ENCODE measurements at places on chromosomes 4 and X.

GRCh38 chrX:83771664-83772063, 89.3 kb upstream of the CYLC1 start:
- DNase-seq, result no peak

DNA sequence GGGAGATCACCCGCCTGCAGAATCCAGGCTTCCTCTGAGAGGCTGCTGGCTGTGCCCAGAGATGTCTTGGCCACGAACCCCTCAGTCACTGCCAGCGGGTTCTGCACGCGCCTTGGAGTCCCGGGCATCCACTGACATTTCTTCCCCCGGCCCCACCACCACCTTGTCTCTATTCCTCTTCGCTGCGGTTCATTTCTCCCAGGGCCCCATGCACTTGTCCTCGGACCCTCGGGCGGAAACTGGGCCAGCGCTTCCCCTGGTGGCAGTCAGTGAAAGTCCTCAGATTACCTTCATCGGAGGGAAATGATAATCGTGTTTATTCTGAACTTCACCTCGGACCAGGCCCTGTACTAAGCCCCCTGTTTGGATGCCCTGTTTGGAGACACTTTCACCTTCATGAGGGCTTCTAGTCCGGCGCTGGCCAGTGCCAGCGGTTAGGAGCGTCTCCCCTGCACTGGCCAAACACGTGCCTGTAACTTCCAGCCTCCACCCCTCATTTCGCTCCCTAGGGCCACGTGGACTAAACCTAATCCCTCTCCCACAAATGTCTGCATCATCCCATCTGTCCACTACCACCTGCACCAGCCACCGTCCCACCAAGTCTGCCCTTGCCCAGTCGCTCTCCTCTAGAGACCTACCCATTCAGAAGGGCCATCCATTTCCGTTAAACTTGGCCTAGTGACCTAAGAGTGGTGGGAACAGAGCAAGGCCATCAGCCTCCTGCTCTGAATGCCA, 82.0 kb downstream of the DCTD start:
- no peak for DNase-seq

- no peak for DNase-seq
Measured at GRCh38 chr4:87097075-87097474, 123.3 kb downstream of the KLHL8 start.

- no peak for DNase-seq
Measured at GRCh38 chr4:124179506-124180186, 532.9 kb downstream of the ANKRD50 start.

- DNase-seq, result no peak
Measured at GRCh38 chr4:166991006-166991561, 243.2 kb downstream of the SPOCK3 start.

DNA sequence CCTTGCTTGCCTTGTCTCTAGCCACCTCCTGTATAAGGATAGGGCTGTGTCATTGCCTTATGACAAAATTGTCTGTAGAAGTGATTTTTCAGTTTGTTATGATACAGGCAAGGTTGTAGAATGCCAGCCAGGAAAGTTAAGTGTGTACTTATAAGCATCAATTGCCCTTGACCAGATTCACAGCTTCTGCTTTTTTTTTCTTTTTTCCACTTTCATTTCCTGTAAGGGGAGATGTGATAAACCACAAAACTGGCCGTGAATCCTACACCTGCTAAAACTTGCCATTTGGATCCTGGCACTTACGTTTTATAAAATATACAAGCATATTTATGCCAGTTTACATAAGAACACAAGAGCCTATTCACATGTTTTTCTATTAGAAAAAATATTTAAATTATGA, 35.0 kb upstream of the BMPR1B start:
- DNase-seq, result no peak

DNA sequence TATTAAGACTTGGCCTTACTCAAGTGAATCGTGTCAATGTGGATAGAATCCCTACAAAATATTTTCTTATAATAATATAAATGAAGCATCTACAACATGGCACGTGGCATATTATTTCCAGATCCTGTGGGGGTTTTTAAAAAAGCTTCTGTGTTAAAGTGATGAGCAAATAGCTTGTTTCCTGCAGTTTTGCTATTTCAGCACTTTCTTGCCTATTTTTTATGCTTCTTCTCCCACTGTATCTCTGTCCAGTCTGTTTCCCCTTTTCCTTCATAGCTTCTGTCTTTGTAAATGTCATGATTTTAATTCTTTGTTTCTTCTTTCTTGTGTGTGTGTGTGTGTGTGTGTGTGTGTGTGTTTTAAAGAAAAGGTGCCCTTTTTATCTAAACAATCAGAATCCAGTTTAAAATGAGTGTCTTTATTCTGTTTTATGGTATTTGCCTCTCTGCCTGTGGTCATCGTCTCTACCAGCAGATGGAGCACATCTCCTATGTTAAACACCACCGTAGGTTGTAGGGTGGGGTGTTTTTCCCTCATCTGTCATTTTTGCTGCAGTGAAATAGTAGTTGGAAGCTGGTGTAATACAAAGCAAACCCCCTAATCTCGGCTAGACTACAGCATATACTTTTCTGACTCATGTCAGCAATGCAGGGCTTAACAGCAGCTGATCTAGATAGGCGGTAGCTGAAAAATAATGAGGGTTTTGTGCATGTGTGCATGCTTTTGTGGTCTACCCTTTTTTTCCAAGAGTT, 33.1 kb downstream of the FTHL17 start:
- DNase-seq, result no peak

DNA sequence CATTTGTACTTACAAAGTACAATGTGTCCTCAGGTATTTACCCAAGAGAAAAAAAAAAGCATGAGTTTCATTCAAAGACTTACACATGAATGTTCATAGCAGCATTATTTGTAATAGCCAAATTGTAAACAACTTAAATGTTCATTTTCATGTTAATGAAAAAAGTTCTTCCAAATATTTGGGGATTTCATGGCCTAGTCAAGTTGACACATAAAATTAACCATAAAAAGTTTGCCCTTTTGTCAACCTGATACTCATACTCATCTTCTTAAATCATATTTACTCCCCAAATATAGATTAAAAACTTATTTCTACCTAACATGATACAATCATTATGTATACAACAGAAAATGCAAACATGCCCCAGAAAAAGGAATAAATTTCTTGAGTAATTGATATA, 112.5 kb upstream of the EMCN start:
- no peak for DNase-seq

GRCh38 chrX:10620121-10620699, at the start of gene MID1:
Gene MID1 (minus strand): TSS chrX:10620585. CDS start chrX:10567547, 53,038 bp downstream.
- no peak for DNase-seq

- no peak for DNase-seq
Measured at GRCh38 chr4:76458825-76459224, 23.8 kb downstream of the SHROOM3 start.

DNA sequence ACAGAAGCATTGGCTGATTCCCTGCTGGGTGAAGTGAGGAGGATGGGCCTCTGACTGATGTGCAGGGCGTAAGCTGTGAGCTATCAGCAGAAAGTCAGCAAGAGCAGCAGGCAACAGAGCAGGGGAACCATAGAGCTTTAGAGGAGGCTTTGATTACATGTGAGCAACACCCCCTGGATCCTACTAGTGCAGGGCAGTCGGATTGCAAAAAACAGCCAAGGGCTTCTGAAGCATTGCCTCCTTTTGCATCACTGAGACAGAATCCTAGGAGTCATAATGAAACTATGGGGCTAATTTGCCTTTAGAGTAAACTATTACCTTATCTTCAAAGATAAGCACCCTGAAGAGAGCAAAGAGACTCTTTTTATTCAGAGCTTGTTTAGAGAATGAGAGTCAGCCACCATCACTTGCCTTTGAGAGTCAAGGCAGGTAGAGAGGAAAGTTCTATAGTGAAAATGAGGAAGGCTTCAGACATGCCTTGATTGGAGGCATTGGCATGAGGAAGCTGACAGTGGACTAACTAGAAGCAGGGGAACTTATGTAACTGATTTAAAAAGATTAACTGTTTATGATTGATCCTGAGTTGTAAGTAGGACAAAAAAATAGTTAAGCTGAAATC, 420.3 kb downstream of the PDHA2 start:
- no peak for DNase-seq

DNA sequence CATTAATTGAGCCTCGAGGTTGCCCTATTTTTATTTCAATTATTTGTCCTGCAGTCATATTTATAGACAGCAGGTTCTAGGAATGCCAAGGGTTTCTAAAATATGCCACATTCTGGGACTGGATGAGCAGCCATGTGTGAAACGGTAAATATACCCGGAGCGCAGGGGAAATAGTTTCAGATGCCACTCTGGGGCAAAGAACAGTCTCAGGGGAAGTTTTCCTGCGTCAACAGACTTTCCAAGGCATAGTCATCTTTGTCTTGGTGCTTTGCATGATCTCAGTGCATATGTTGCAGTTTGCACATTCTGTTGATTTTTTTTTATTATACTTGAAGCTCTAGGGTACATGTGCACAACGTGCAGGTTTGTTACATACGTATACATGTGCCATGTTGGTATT, 71.0 kb downstream of the GPAT3 start:
- DNase-seq, result no peak

GRCh38 chr4:7403001-7403400, 31.7 kb downstream of the PSAPL1 start:
- no peak for DNase-seq

DNA sequence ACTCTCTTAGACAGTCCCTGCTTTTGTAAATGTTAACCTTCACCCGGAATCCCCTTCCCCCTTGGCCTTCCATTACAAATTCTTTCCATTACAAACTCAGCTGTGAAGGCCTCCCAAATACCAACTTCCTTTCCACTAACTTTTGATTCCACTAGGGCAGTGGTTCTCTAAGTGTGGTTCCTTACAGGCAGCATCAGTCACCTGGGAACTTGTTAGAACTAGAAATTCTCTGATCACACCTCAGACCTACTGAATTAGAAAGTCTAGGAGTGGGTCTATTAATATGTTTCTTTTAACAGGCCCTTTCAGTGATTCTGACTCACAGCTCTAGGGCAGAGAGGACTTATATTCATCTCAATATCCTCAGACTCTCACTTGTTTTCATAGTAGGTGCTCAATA, 19.0 kb upstream of the MRPL1 start:
- DNase-seq, result no peak

GRCh38 chr4:145935253-145936141, 3.1 kb downstream of the ZNF827 start:
- DNase-seq, result no peak

DNA sequence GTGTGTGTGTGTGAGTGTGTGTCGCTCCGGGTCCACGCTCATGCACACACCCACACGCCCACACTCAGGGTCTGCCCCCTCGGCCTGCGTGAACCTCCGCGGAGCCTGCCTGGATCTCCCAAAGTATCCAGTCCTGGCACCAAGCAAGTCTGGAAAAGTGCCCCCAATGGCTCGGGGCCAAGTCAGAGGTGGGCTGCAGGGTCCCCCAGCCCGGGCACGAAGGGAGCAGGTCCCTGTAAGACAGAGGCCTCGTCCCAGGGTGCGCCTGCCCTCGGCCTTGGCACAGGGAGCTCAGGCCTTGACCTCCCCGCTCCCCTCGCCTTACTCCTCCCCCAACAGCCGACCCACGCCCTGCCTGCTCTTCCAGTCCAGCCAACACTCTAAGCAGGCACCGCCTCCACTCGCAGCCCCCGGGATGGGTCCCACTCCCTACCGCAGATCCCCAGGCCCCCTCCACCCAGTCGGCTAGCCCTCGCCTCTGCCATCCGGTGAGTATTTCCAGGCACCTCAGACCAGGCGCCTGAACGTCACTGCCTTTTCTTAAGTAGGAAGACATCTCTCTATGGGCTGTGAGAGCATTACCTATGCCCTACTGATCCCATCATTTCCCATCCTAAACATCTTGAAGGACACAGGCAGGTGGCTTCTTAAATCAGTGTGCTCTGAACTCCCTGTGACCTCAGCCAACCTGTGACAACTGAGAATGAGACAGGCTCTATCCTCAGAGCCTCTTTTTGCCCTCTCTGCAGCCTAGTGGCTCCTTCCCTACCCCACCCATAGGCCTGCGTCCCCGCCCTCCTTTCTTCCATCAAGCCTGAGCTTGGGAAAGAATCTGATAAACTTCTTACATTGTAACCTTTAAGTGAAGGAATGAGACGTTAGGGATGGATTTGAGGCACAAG, 704 bp downstream of the FAM114A1 start:
- no peak for DNase-seq

DNA sequence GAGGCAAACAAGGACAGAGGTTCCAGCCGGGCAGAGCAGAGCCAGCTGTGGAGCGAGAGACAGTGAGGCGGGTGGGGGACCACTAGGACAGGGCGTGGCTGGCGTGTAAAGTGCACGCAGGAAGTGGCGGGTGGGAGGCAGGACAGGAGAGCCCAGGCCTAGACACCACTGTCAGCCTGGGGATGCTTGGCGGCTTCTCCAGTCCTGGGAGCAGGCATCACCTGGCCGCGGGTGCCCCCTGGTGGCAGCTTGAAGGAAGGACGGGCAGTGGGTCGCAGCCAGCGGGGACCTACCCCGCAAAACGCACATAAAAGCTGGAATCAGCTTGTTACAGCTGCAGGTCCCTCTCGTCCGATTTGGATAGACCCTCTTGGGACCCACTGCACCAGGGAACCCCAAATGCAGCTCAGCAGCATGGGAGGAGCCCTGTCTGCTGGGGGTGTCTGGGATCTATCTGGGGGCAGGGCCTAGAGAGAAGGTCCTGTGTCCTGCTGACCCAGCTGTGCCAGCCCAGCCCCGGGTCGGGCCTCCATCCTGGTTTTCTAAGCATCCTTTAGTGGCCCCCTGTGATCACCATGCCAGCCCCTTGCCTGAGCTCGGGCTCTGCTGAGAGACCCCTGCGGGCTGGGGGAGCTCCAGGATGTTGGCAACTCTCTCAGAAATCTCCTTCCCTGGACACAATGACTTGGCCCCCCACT, 57.7 kb downstream of the WFS1 start:
- peak; percentile 74 for DNase-seq

DNA sequence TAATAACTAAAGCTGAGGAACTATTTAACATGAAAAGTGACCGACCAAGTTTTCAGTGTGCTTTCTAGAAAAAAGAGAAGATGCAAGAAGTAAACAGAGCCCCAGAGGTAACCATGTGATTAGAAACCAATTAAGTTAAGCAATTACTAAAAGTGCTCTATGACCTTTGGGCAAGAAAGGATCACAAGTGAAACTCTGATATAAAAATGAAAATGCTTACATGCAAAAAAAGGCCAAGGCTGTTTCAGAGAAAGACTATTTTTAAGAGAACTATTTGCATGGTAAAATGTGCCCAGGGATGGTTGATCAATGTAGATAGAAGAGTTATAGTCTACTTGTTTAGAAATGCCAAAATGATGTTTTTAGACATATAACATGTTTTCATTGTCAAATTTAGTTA, 22.0 kb downstream of the KLHL15 start:
- DNase-seq, result no peak

- no peak for DNase-seq
Measured at GRCh38 chrX:152637649-152638442, at the start of gene GABRQ. Gene GABRQ (plus strand): TSS chrX:152637895. CDS start chrX:152638203, 308 bp downstream.

- no peak for DNase-seq
Measured at GRCh38 chr4:181599134-181599533, 644.1 kb upstream of the TENM3 start.

- DNase-seq, result no peak
Measured at GRCh38 chr4:152246659-152247058, 289.2 kb downstream of the FBXW7 start.

- no peak for DNase-seq
Measured at GRCh38 chrX:94401426-94401825, 727.4 kb downstream of the FAM133A start.

GRCh38 chrX:1105671-1106419, 106.6 kb downstream of the CRLF2 start:
- DNase-seq, result no peak
